ENCODE measurements at places on chromosomes 3 and 15.

- no peak for DNase-seq
Observed at GRCh38 chr15:99253381-99254090, 2.3 kb downstream of the LRRC28 start.

GRCh38 chr3:160055659-160056058, 67.0 kb downstream of the IL12A start:
- DNase-seq: no peak

DNA sequence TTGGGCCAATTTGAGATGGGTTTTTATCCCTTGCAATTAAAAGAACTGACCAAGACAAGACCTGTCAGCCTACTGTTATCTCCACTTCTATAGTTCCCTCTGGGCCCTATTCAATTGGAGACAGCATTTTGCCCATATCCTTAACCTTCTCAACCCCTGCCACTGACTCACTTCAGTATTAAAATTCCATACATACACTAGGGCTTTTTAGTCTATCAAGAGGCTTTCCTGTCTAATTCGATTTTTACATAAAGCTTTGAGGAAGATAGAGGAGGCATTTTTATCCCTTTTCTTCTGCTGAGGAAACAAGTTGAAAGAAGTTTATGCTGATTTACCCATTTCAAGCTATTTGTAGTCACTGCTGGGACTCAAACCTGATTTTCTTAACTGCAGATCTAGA, 51.1 kb downstream of the GTF2E1 start:
- no peak for DNase-seq

GRCh38 chr3:5809586-5810246, 622.2 kb downstream of the EDEM1 start:
- no peak for DNase-seq

- DNase-seq: no peak
Observed at GRCh38 chr3:86845726-86846125, 145.2 kb downstream of the VGLL3 start.

DNA sequence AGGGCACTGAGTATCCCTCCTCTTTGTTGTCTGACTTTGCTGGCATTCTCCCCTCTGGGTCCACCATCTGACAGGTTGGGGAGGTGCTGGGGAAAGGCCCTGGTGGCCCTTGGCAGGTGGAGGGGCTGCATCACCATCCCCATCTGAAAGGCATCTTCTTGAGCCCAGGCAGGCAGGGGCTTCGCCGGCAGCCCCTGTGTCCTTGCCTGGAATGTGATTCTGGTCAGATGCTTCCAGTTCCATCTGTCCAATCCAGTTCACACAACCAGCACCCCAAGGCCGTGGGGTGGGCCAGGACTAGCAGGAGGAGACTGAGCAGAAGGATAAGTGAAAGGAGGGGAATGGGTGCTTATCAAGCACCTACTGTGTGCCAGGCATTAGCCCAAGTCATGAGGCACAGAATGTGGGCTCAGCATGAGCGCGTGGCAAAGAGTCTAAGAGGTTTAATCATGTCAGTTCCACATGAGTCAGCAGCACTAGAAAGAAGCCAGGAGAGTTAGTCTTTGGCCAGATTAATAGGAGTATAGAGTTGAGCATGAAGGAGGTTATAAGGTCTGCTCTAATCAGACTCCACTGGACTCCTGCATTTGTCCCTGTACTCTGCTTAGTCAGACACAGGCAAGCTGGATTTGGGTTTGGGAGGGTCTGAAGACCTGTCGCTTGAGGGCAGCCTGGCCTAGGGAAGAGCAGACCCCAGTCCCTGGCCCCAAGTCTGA, 10.5 kb upstream of the TXNRD3 start:
- no peak for DNase-seq

Data from stimulated activated CD8-positive, alpha-beta memory T cell treated with anti-CD3 and anti-CD28 coated beads, Interleukin-15, amount 100 ng/mL, for 4 hours (primary cell).